ENCODE measurements at places on chromosomes 16 and 17.

- DNase-seq: no peak
Observed at GRCh38 chr17:1035546-1036170, 38.7 kb downstream of the TIMM22 start.

DNA sequence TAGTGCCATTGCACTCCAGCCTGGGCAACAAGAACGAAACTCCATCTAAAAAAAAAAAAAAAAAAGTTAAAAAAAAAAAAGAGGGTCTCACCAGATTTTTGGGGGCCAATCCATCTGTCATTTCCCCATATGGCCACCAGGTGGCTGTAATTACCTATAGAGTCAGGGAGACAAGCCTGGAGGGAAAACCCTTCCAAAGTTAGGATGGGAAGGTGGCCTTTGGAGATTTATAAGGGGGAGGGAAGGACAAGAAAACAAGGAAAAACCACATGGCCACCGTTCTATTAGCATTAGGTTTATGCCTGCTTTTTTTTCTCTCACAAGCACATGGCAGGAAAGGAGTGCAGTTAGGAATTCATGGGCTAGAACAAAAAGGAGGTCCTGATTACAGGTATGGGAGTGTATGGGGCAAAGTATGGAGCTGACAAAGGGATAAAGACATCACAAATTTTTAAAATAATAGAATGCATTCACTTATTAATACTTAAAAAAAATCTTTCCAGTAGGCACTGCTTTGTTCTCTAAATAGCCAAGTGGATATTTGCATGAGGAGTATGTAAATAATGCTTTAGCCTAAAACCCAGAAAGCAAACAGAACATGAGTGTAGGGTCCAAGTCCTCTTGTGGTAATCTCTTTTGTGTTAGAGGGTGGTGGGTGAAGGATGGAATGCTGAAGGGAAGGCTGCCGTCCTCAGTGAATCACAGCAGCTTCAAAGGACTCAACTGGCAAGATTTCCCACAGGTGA is 5.1 kb downstream of the CYB5D1 start:
- no peak for DNase-seq

DNA sequence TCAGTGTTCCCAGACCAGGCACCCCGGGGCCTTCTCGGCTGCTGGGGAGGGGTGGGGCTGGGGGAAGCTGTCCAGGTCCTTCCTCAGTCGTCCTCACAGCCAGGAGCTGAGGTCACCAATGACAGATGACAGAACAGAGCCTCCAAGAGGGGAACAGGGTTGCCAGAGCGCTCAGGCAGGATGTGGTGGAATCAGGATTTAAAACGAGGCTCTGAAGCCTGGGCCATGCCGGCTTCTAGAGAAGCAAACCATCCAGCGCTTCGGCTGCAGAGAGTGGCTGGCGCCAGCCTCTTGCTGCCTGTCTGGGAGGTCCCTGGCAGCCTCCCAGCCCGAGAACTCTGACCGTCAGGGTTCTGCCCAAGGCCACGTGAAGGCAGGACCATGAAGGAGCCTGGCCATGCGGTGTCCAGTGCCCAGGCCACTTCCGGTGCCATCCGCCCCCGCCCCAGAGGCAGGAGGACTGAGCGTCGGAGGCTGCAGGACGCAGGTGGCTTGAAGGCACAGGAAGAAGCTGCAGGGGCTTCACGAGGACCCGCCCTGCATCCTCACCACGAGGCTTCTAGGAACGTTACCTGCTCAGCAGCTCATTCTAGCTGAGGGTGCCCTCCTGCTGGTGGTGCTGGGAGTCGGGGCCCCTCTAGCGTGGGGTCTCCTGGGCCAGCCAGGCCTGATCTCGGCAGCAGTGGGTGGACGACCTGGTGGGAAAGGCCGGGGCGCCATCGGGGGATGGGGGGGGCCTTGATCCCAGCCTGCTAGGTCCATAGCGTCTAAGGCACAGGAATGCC is 78.5 kb downstream of the KLHDC4 start:
- DNase-seq: no peak

- DNase-seq: no peak
Observed at GRCh38 chr16:66057057-66057456, 309.4 kb upstream of the CDH5 start.

- DNase-seq: no peak
Observed at GRCh38 chr16:11007714-11008280, 63.4 kb downstream of the CLEC16A start.

DNA sequence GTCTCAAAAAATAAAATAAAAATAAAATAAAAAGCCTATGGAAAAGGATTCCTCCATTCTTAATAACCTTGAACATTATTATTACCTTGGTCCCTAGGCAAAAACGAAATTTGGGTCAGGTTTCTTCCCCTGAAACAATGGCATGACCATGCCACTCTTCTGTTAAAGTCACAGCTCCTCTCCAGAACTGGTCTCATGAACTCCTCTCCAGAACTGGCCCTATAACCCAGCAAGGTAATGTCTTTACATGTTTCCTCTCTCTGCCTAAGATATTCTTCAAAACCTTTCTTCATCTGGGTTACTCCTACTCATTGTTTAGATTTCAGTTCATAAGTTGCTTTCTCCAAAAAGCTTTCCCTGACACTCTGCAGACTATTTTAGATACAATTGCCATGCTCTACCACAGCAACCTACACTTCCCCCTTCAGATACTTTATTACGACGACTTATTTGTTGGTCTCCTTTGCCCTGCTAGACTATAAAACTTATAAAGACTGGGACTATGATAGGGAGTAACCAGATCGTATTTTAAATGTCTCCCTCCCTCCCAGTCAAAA is 13.5 kb downstream of the TRIM37 start:
- no peak for DNase-seq

DNA sequence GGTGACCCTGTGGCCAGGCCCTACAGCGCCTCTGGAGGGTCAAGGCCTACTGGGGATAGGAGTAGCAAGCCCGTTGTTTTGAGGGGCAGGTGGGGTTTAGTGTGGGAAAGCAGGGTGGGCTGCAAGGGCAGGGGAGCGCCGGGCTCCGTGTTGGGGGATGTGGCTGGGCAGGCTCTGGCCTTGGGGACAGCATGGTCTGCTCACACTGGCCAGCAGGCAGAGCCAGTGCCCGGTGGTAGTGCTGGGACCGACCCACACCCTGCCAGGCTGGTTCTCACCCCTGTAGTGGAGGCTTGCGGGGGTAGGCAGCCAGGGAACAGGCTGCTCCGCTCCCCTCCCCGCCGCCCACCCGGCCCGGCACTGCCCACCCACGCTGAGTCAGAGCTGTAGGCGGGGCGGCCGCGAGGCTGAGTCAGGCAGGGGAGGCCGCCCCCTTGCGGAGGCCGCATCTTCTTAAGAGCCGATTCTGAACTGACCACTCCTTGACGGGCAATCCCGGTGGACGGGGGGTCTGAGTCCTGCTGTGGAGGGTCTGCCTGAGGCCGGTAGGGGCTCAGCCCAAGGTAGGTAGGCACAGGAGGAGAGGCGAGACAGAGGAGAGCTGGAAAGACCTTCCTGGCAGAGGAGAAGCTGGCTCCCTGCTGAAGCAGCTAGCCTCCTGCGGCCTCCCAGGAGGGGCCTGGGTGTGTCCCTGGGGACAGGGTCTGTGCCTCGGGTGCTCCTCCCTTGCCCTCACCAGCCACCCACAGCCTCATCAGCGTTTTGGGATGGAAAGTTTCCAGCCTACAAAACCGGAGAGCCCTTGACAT is 62.4 kb downstream of the BAIAP2 start:
- peak; percentile 33 for DNase-seq
